ENCODE measurements at places on chromosomes 7 and 10.

DNA sequence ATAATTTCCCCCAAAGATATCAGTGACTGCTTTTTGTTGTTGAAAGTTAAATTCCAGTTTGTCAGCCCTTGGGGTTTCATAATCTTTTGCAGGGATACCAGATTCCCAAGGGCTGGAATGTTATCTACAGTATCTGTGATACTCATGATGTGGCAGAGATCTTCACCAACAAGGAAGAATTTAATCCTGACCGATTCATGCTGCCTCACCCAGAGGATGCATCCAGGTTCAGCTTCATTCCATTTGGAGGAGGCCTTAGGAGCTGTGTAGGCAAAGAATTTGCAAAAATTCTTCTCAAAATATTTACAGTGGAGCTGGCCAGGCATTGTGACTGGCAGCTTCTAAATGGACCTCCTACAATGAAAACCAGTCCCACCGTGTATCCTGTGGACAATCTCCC is 3.2 kb downstream of the CYP26A1 start:
- DNase-seq = no peak

DNA sequence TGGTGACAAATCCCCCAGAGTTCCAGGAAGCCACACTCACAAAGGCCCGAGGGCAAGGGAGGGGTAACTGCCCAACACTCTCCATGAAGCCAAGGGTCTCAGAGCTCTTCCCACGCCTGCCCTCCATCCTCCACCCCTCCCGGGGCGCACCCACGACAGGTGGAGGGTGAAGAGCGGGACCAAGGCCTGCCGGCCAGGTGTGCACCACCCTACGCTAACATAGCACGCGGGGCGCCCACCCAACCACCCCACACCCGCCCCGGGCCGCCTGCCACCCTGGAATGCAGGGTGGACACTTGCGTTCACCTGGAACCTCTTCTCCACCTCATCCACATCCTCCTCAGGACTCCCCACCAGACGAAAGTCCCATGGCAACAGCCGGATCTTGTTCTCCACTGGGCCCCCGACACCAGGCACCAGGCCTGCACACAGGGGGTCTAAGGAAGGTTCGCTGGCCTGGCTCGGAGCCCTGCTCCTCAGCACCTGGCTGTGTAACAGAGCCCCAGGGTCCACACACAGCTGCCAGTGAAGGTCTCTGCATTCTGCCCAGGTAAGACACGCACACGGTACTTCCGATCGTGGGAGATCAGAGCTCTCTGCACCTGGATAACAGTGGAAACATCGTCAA is 32.7 kb downstream of the MAD1L1 start:
- no peak for DNase-seq

GRCh38 chr7:155293721-155294510 is 3.8 kb upstream of the INSIG1 start:
- DNase-seq = no peak

GRCh38 chr7:157014635-157015555 is 4.4 kb upstream of the MNX1 start:
- no peak for DNase-seq

Measured in LoVo (cell line).